Thyroid gland (tissue), 4 donors: ENCODE measurements at places on chromosomes 16 and 17. TPM values are rescaled to one million over a fixed set of nuclear protein-coding genes. Genes with fewer than 3 reads are reported as not detected.

DNA sequence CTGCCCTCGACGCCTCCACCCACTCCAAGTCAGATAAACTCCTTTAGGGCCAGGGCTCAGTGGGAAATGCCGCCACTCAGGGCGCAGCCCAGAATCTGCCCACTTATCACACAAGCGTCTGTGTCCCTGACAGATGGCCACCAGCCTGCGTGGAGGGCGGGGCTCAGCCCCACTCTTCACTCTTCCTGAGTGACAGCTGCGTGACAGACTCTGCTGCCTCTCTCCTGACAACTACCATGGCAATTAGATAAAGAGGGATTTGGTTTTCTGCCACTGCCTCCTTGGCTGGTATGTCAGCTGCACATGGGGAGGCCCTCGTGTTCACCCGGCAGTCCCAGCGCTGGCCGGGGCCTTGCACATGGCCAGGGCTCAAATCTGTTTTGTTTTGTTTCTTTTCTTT is 96.2 kb downstream of the RTN4RL1 start:
- no peak for DNase-seq
- H3K27ac ChIP-seq: no peak overlapping the region
- peaks cover 3% of the 10 kb centered on the region for H3K4me1 ChIP-seq
- no peaks in the 10 kb centered on the region for H3K36me3 ChIP-seq

GRCh38 chr16:88108762-88109161 is 157.5 kb downstream of the BANP start:
- no peaks in the 10 kb centered on the region for H3K36me3 ChIP-seq
- no peak overlapping the region for H3K4me3 ChIP-seq
- no peaks in the 10 kb centered on the region for H3K4me1 ChIP-seq

DNA sequence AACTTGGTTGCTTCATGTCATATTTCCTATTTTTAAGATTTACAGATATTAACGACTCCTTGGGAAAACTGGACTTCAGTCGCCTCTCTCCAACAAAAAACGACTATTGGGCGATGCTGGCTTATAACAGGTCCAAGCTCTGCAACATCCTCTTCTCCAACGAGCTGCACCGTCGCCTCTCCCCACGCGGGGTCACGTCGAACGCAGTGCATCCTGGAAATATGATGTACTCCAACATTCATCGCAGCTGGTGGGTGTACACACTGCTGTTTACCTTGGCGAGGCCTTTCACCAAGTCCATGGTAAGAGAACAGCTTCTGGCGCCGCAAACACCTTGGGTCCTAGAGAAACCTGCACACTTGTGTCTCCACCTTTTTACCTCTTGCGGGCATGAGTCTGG is 333.0 kb downstream of the WWOX start:
- no peaks in the 10 kb centered on the region for H3K27me3 ChIP-seq
- DNase-seq: no peak
- H3K27ac ChIP-seq: no peak overlapping the region
- no peak overlapping the region for H3K4me3 ChIP-seq

- H3K4me1 ChIP-seq: no peaks in the 10 kb centered on the region
- no peaks in the 10 kb centered on the region for H3K36me3 ChIP-seq
- no peak overlapping the region for H3K4me3 ChIP-seq
- H3K27me3 ChIP-seq: no peaks in the 10 kb centered on the region
These were observed 80.6 kb downstream of the IRF8 start for GRCh38 chr16:85979605-85980004.

The CDC27 gene
- 195 TPM for total RNA-seq

The CA7 gene
- total RNA-seq: 0.46 TPM
